ENCODE measurements at places on chromosomes 3 and 15.

GRCh38 chr3:16510620-16511319 is 2.7 kb downstream of the RFTN1 start:
- no peak for DNase-seq

DNA sequence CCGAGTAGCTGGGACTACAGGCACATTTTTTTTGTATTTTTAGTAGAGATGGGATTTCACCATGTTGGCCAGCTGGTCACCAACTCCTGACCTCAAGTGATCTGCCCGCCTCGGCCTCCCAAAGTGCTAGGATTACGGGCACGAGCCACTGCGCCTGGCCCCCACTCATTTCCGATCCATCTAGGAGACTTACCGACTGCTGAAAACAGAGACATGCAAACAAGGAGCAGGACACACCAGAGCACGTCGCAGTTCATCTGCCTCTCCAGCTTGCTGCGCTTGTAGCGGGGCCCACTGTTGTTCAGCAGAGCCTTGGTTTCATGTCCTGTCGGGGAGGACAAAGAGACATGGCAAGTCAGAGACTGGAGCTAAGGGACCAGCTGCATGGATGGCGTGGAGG is 137.4 kb downstream of the ATP10A start:
- DNase-seq: no peak

DNA sequence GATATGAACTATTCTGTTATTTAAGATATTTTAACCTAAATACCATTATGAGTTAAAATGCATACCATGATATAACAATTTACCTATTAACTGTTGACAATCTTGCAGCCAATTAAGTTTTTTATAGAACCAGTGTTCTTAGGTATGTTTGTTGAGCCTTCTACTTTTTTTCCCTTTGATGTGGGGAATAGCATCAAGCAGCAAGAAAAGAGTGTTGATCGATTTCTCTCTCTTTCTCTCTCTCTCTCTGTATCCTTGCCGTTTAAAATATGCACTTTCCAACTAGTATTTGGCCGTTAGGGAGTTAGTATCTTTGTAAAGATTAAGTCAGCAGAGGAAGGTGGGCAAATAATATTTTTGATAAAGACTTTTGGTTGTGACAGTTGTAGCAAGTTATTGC is 5.9 kb downstream of the CHD2 start:
- no peak for DNase-seq

- no peak for DNase-seq
Observed at GRCh38 chr15:38512901-38513300, 51.7 kb downstream of the RASGRP1 start.

DNA sequence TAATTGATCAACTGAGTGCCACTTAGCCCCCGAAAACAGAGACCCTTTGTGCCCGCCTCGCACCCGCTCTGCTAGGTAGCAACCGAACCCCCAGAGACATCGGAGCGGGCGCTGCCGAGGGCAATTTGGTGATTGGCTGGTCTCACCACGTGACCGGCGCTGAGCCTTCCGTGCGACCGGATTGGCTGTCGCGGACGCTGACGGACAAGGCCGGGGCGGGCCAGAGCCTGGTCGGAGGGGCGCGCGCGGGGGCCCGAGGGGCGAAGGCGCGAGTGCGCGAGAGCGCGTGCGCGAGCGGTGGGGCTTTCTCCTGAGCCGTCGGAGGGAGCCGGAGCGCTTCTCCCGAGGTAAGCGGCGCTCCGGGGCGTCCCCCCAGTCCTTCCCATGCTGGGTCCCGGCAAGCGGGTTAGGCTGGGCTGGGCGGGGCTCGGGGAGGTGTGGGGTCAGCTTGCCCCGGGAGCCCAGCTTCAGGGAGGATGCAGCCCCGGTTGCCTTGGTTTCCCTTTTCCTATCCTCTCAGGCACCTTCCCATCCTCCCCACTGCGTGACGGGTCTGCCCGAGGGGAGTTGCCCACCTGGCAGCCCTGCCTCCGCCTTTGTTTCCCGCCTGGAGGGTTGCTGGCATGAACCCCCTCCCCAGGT is at the start of gene TMEM108:
TMEM108 (plus strand) TSS at position 303 of the 642 bp plus-strand sequence.
- peak; percentile 71 for DNase-seq

DNA sequence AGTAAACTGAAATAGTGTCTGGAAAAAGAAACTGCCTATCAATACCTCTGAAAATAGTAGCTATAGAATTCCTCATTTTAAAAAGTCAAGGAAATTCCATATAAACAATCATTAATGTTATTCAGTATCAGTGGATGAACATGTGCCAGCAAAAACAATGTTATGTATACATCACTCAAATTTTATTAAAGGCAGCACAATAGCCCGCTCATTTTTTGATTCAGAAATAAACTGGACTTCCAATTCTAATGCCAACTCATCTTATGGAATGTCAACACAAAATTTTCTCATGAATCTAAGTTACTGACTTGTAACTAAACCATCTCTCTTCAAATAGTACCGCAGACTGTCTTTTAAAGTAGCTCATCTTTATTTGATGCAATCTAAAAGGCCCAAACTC is 19.0 kb downstream of the THBS1 start:
- peak; percentile 79 for DNase-seq

DNA sequence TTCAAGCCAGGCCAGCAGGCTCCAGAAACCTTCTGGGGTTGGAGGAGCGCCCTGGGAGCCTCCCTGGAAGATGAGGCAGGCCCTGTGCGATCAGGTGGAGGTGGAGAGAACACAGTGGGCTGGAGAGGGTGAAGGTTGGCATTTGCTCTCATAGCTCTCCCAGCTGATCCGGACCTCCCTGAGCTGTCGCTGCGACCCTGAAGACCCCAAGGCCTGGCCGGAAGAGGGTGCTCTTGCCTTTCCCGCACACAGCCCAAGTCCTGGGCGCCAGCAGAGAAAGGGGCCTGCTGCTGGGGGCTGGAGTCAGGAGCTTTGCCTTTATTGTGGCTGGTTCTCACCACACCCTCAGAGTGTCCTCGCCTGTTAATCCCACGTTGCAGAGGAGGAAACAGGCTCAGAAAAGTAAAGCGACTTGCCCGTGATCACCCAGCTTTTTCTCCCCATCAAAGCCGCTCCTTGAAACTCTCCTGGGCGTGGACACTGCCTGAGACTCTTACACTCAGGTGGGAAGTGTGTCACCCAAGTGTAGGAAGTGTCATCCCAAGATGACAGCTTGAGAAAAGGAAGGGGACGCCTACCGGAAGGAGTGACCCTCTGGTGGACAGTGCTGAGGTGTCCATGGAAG is 8.6 kb upstream of the RPL29 start:
- peak; percentile 74 for DNase-seq

DNA sequence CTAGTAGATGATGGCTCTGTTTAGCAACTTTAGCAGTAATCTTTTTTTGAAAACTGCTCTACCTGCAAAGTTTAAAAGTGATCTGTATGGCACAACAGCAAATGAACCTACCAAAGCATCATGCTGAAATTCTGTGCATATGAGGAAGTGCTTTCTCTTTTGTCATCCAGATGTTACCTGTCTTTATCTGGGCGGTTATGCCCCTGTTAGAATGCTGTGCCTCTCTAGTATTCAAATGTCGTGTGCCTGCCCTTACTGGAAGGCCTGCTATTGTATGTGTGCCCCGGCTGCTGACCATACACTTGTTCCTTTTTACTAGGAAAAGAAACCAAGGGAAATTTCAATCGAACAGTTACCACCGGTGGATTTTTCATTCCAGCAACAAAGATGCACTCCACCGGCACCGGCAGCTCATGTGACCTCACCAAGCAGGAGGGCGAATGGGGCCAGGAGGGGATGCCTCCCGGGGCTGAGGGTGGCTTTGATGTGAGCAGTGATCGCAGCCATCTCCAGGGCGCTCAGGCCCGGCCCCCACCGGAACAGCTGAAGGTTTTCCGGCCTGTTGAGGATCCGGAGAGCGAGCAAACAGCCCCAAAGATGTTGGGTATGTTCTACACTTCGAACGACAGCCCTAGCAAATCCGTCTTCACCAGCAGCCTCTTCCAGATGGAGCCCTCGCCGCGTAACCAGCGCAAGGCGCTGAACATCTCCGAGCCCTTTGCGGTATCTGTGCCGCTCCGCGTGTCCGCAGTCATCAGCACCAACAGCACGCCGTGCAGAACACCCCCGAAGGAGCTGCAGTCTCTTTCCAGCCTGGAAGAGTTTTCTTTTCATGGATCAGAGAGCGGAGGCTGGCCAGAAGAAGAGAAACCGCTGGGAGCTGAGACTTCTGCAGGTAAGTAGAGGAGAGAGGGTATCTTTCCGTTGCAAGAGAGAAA is 61.6 kb downstream of the TMEM39A start:
- DNase-seq: no peak

DNA sequence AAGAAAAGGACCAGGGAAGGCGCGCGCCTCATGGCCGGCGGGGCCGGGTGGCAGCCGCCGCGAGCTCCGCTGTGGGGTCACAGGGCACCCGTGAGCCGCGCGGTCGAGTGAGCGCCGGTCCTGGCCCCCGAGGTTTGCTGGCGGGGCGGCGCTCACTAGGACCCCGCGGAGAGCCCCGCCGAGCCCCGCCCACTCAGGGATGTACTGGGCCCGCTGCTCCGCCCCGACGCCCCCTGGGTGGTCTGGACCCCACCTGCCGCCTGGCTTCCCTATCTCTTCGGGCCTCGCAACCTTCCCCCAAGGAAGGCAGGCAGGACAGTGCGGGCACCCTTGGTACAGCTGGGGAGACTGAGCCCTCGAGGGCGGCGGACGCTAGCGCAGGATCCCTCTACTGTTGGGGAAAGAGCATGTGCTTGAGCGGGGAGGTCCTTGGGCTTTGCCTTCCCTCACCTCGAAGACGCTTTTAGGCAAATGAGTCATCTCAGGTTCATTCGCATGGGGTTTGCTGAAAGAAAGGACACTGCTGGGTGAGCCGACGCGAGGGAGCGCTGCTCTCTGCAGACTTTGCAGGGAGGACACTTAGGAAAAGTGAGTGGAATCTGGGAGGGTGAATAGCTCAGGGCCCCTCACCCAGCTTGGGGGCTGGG is at the start of gene CHRNB4:
CHRNB4 (minus strand) TSS at position 109 of the 647 bp plus-strand sequence; CDS start at position 32, 77 bp downstream.
- peak; percentile 8 for DNase-seq

DNA sequence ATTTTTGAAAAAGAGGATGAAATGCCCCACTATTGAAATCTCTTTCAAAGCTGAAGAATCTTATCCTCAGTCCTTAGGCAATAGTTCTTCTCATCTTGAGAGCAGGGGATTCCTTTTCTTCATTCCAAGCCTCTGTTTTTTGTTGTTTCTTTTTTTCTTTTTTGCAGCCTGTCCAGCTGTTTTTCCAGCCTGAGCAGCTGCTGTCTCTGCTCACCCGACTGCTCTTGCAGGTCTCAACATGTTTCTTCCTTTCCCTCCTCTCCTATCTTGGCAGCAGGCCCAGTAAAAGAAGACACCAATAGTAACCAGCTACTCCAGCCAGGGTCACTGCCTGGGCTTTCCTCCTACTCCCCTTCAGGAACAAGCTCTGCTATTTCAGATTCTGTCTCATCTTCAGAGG is 23.8 kb downstream of the MEX3B start:
- DNase-seq: peak; percentile 37
